Amniotic stem cell (primary cell): ENCODE measurements at places on chromosomes 3 and 15.

DNA sequence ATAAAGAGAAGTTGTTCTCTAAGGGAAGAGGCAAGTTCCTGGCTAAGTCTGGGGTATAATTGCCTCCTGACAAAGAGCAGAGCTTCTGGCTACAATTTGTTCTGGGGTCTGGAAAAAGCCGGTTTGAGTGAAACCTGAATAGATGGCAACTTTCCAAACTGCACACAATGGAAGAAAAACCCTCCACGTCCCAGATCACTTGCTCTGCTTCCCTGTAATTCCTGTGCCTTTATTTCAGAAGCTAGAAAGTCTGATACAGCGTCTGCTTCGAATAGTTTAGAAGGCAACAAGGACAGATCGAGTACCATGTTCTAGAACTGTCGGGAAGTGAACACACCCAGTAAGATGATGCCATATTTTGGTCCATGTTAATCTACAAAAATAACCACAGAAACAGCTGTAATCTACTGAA lies 1.6 kb upstream of the WDR82 start:
- DNase-seq: no peak

DNA sequence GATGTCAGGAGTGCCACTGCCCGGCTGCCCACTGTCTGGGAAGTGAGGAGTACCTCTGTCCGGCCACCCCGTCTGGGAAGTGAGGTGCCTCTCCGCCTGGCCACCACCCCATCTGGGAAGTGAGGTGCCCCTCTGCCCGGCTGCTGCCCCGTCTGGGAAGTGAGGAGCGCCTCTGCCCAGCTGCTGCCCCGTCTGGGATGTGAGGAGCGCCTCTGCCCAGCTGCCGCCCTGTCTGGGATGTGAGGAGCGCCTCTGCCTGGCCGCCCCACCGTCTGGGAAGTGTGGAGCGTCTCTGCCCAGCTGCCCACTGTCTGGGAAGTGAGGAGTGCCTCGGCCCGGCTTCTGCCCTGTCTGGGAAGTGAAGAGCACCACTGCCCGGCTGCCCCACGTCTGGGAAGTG lies 3.3 kb downstream of the COX17 start:
- no peak for DNase-seq

- DNase-seq: no peak
These were observed 36.4 kb downstream of the INO80 start for GRCh38 chr15:41079717-41080116.

GRCh38 chr3:157122832-157123427 lies 37.0 kb downstream of the CCNL1 start:
- no peak for DNase-seq

- no peak for DNase-seq
These were observed 113.9 kb downstream of the RORA start for GRCh38 chr15:61115241-61115640.

GRCh38 chr15:65066001-65066634 lies 1.7 kb downstream of the RASL12 start:
- DNase-seq: no peak

GRCh38 chr15:73981761-73982221 lies 10.3 kb downstream of the STOML1 start:
- no peak for DNase-seq

DNA sequence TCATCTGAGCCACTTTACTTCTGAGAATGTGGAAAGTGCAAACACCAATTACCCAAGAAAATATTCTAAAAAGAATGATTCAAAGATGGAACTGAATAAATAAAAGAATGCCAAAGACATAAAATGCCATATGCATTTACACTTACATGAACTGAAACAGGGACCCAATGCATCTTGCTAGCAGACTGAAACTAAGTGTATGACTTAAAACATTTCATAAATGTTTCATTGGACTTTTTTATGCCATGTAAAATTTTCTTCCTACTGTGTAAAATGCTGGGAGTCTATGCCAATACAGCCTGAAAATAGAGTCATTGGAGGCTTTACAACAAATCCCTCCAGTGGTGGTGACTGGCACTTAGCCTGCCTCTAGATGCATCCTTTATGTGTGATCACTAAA lies 735.1 kb upstream of the CCDC54 start:
- no peak for DNase-seq

GRCh38 chr3:147449669-147450068 lies 40.5 kb downstream of the ZIC1 start:
- DNase-seq: no peak

DNA sequence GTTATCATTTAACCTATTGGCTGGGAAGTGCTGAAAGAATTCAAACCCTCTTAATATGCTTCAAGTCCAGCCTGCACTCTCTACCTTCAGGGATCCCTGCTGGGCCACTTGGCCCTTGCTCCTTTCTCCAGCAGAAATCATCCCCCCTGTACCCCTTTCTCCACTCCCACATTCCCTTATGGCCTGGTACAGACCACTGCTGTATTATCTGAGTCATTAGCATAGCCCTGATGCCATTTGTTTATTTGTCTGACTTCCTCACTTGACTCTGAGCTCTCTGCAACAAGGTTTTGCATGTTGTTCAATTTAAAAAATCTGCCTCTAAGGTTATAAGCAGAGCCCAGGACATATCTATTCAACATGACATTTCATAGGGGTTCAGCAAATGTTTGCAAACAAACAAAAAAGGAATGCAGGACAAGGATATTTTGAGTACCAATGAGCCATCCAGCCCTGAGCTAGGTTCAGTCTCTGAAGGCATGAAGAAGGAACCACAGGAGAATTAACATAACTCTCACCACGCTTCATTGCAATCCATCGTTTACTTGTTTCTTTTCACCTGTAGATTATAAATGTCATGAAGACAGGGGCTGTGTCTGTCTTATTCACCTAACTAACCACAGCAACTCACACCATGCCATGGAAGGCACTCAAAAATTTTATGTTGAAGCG lies 26.6 kb upstream of the HES1 start:
- no peak for DNase-seq

GRCh38 chr3:45712434-45713110 lies 23.4 kb downstream of the SACM1L start:
- DNase-seq: no peak

- no peak for DNase-seq
These were observed 17.0 kb downstream of the RGMA start for GRCh38 chr15:93072011-93072410.

GRCh38 chr15:101455291-101456025 lies 34.0 kb downstream of the PCSK6 start:
- DNase-seq: no peak

DNA sequence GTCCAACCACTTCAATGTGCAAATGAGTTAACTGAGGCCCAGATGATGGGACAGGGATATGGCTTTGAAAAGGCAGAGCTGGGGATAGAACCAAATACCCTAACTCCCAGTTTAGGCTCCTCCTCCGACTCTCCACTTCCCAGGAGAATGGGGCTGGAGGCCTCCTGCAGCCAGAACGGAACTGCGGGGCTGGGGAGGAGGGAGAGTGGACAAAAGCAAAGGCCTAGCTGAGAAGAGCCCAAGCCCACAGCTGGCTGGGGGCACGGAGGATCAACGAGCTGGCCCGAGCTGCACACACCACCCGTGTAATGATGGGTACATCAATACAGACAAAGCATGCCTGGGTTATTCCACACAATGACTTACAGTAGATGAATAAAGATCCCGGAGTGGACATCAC lies 74.8 kb downstream of the NUP210 start:
- DNase-seq: no peak

- DNase-seq: no peak
These were observed 5.7 kb downstream of the ABHD5 start for GRCh38 chr3:43696441-43696840.

GRCh38 chr15:25891081-25891480 lies 28.0 kb upstream of the ATP10A start:
- no peak for DNase-seq

GRCh38 chr15:28993051-28993719 lies 107.4 kb downstream of the APBA2 start:
- no peak for DNase-seq

DNA sequence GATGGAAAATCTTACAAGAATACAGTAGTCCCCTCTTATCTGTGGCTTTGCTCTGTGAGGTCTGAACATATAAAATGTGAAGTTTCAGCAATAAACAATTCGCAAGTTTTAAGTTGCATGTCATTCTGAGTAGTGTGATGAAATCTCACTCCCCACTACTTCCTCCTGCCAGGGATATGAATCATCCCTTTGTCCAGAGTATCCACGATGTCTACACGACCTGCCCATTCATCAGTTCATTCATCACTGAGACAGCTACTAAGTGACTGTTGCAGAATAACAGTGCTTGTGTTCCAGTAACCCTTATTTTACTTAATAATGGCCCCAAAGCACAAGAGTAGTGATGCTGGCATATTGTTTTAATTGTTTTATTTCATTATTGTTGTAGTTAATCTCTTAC lies 489.2 kb upstream of the UBE2E2 start:
- peak; percentile 40 for DNase-seq

DNA sequence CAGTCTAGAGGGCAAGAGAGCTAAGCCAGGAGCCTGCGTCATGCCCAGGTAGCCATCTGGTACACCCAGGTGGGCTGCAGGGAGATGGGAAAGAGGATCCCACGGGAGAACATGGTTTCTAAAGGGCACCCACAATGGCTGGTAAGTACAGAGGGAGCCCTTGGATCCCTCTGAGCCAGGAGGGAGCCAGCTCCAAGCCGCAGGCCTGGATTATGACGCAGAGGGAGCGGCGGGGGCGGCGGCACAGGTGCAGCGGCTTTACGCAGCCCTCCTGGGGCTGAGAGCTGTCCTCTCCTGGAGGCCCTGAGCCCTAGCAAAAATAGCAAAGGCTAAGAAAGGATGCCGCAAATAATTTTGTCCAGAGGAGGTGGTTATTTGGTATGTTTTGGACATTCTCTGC lies 2.8 kb downstream of the CAV3 start:
- no peak for DNase-seq

- DNase-seq: no peak
These were observed 121.3 kb downstream of the MYLK start for GRCh38 chr3:123762805-123763204.

- no peak for DNase-seq
These were observed 8.9 kb upstream of the ALDH1A2 start for GRCh38 chr15:58074452-58074851.

DNA sequence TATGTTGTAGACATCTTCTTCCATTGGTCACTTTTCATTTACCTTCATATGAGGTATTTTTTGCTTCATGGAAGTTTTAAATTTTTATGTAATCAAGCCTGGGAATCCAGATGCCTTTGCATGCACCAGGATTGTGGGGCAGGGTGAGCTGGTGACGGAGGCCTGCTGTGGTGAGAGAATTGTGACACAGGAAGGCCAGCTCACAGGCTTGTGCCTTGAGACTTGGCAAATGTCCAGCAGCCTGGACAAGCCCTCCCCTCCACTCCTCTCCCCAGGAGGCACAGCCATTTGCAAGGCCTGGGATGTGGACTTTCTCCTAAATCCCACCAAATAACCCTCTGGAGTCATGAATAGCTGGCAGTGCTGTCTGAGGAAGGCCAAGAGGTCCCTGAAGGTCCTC lies 67.4 kb downstream of the RHCG start:
- no peak for DNase-seq

DNA sequence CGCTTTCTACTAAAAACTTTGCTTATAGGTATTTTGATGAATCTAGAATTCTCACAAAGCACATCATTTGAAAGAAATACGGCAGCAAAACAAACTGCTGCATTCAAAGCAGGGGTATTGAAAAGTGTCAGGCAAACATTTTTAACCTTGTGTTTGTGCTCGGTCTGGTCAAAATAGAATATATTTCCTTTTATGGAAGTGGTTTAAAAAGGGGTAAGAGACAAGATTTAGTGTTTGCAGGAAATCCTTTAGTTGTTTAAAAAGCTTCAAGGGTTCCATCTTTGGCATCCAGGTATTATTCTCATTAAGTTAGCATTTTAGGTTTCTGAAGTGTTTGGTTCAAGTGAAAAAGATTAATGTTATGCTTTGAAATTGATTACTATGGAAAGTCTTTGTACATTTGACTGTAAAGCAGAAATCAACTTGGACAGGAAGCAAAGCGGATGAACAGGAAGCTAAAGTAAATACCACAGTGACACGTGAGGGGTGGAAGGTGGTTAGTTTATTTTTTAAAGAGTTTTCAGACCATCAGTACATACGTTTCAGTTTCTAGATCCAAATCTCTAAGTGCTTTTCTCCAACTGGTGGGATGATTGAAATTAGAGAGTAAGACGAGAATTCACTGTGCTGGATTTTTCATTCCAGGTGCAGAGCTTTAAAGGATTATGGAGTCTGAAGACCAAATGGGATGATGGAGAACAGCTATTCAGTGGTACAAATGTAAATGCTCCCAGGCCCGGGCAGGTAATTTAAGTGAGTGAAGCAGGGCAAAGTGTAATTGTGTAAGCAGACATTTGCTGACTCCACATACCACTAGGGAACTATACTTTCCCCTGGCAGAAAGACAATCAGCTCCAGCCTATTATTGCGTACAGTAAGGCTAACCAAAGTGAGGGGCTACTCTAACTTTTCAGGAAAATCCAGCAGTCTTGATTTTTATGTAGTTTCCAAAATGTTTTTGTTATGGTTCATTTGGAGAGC lies 341.8 kb upstream of the TBL1XR1 start:
- no peak for DNase-seq

- no peak for DNase-seq
These were observed 251.3 kb upstream of the GBE1 start for GRCh38 chr3:82012775-82013174.

DNA sequence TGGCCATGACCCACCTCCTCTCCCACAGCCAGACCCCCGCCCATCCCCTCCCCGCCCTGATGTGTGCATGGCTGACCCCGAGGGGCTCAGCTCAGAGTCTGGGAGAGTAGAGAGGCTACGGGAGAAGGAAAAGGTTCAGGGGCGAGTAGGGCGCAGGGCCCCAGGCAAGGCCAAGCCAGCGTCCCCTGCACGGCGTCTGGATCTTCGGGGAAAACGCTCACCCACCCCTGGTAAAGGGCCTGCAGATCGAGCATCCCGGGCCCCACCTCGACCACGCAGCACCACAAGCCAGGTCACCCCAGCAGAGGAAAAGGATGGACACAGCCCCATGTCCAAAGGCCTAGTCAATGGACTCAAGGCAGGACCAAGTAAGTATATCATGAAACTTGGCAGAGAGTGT lies 11.7 kb downstream of the MAP1A start:
- no peak for DNase-seq

- DNase-seq: no peak
These were observed 71.5 kb upstream of the GALNT15 start for GRCh38 chr3:16102905-16103364.

- no peak for DNase-seq
These were observed 21.3 kb upstream of the HCN4 start for GRCh38 chr15:73389971-73390544.

- DNase-seq: no peak
These were observed 563 bp downstream of the ARL6IP5 start for GRCh38 chr3:69085168-69085832.

- DNase-seq: no peak
These were observed 20.2 kb downstream of the PAK6 start for GRCh38 chr15:40259021-40259420.

DNA sequence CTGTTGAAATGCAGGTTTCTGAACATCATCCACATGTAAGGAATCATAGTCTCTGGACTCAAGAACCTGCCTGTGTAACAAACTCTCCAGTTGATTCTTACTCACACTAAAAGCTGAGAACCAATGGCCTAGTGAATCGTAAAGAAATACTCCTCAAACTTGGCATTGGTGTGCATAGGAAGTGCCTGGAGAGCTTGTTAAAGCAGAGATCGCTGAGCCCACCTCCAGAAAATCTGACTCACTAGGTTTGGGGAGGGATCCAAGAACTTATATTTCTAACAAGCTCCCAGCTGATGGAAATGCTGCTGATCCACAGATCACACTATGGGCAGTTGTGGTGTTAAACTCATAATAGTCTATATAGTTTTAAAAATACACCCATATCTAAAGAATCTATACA lies 55.8 kb upstream of the LMCD1 start:
- DNase-seq: peak; percentile 90
